ENCODE measurements at places on chromosomes 16 and 17.
A peak's percentile ranks its signal among the peaks of the same experiment; 100 is the strongest.

- DNase-seq, result no peak
These were observed 352.4 kb downstream of the C16orf95 start for GRCh38 chr16:86964796-86965241.

- DNase-seq, result peak; percentile 23
These were observed 2.8 kb downstream of the USP22 start for GRCh38 chr17:21039839-21040575.

- no peak for DNase-seq
These were observed 21.3 kb downstream of the ADGRG5 start for GRCh38 chr16:57563761-57564160.

DNA sequence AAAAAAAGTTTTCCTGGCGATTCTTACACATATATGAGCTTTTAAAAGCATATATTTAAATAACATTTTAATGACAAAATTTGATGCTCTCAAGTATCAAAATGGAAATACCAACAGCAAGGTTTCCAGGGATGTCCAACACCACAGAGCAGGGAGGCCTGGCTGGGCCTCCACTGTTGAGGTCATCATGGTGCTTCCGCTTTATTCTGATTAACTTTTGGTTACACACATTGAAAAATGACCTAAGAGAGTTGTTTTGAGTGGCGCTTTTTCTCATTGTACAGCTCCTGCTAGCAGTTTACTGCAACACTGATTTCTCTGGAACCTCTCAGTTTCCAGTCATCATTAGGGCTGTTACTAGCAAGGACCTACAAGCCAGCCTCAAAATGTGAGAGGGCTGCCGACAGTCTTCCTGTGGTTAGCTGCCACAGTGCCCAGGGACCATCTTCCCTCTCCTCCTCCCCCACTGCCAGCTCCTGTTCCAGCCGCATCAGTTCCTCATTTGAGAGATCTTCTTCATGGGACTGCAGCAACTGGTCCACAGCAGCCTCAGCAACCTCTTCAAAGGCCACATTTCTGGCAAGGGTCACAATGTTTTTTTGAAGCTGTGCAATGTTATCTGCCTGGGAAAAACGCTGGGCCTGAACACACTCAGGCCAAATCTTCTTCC lies 21.3 kb downstream of the DEF8 start:
- no peak for DNase-seq

- DNase-seq, result no peak
These were observed 137.6 kb downstream of the RBFOX3 start for GRCh38 chr17:79473111-79473875.

DNA sequence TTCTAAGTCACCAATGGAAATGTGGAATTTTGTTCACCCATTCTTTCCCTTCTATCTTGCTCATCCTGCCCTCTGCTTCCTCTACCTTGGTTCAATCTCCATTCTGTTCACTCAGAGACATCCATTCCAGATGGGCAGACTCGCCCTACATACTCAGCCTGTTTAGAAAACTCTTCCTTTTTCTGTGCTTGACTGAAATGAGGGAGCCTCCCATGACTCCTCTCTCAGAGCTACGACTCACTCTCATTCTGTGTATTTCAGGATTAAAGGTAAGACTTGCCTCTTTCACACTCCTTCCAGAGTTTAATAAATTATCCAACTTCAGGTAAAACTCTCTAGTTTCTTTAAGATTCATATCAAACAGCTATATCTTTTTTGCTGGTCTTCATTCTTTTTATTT lies 182.8 kb downstream of the HS3ST3A1 start:
- no peak for DNase-seq

DNA sequence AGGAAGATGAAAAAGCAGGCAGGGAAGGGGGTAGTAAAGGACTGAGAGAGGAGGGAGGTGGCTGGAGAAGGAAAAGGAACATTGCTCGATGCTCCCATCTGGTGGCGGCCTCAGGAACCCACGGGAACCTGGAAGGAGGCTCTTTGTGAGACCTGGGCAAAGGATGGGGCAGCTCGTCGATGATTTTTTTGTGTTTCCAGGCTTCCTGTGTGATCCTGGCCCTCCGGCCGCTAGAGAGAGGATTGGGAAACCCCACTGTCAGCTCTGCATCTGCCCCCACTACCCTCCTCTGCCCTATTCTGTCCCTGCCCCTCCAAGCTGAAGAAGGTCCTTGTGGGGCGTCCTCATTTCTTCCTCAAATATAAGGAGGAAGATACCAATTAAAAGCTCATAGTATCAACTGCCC lies 6.6 kb downstream of the WFIKKN2 start:
- DNase-seq, result peak; percentile 93

- DNase-seq, result no peak
These were observed 31.1 kb downstream of the CDH1 start for GRCh38 chr16:68768175-68768574.

GRCh38 chr17:2043785-2044184 lies 2.0 kb downstream of the OVCA2 start:
- peak; percentile 73 for DNase-seq

DNA sequence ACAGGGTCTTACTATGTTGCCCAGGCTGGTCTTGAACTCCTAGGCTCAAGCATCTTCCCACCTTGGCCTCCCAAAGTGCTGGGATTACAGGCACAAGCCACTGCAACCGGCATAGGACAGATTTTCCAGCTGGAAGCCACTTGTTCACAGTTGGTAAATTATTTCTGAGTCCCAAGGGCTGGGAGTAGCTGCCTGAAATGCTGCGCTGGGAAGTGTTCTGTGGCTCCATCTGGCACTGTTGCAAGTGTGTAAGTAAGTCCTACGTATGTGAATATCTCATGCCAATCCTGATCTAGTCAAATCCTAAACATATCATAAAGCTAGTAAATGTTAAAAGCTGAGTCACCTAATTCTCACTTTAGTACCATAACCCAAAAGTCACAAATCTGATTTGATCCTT lies 48.1 kb downstream of the YWHAE start:
- no peak for DNase-seq

- DNase-seq, result no peak
These were observed 93.1 kb downstream of the VAT1L start for GRCh38 chr16:77881355-77882030.

- DNase-seq, result no peak
These were observed 22.0 kb upstream of the USP10 start for GRCh38 chr16:84677849-84678248.

DNA sequence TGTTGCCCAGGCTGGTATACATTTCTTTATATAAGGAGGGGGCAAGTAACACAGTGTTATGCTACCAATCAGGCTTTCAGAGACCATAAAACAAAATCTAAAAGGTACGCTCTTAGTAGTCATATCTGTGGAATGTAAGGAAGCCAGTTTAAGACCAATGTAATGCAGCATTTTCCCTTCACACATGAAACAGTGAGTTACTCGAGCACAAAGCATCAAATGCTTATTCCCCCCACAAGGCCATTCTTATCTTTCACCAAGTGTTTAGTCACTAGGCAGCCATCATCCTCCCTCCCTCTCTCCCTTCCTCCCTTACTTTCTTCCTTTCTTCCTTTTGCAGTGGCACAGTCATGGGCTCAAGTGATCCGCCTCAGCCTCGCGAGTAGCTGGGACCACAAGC lies 12.8 kb downstream of the HMOX2 start:
- DNase-seq, result peak; percentile 78

- DNase-seq, result peak; percentile 61
These were observed 54.4 kb downstream of the TAOK1 start for GRCh38 chr17:29444589-29444988.

- no peak for DNase-seq
These were observed 405.5 kb downstream of the CPPED1 start for GRCh38 chr16:12398029-12398682.

DNA sequence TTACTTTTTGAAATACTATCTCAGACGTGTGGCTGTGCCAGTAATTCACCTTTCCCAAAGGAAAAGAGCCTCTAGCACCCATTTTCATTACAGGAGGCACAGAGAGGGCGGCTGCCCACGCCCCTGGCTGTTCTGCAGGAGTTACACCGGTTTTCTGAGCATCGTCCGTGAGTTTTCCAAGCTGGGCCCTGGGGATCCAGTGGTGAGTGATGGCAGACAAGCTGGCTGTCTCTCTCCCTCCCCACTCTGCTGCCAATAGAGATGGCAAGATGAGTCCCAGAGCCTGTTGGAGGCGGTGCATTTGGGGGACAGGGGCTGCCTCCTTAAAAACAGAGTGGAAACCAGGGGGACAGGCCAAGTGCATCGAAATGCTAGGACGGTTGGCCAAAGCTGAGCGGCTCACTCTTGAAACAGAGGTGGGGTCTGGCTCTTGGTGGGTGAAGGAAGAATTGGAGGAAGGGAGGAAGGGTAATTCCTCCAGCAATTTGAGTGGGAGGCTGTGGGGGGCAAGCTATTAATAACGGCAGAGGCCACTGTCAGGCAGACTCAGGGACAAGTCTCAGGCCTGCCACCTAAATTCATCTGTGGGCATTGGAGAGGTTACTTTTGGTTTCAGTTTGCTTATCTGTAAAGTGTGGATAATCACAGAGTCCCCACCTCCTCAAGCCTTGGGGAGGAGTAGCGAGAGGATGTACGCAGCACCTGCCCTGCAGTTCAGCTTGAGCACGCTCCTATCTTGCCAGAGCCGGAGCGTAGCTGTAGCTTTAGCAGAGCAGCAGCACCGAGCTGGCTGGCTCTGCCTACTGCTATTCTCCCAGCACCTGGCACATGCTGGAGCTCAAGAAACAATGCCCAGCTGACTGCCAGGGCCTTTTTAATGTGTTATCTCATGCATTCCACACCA lies 7.5 kb upstream of the NOS2 start:
- no peak for DNase-seq

GRCh38 chr16:29011112-29011511 lies 26.3 kb downstream of the LAT start:
- DNase-seq, result no peak

- no peak for DNase-seq
These were observed 611 bp downstream of the SMARCE1 start for GRCh38 chr17:40646791-40647623.

DNA sequence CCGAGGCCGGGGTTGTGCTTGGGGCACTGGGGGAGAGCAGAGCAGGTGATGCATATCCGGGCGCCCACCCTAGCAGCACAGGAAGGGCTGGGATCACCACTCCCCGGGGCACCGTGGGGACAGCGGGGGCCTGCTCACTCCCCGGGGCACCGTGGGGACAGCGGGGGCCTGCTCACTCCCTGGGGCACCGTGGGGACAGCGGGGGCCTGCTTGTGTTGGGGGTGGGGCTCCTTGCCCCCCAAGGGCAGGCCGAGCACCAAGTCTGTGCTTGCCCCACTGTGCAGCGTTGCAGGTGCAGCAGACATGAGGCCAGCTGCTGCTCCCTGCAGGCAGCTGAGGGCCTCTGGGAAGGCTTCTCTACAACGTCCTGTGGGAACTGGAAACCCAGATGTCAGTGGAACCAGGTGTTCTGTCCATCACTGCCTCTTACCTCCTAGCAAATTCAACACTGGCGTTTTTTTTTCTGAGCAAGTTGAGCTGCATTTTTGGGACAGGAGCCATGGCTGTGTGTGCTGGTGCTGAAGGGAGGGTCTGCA lies 25.0 kb upstream of the ZNF750 start:
- no peak for DNase-seq

GRCh38 chr16:8972843-8973586 lies 9.3 kb upstream of the USP7 start:
- peak; percentile 64 for DNase-seq

DNA sequence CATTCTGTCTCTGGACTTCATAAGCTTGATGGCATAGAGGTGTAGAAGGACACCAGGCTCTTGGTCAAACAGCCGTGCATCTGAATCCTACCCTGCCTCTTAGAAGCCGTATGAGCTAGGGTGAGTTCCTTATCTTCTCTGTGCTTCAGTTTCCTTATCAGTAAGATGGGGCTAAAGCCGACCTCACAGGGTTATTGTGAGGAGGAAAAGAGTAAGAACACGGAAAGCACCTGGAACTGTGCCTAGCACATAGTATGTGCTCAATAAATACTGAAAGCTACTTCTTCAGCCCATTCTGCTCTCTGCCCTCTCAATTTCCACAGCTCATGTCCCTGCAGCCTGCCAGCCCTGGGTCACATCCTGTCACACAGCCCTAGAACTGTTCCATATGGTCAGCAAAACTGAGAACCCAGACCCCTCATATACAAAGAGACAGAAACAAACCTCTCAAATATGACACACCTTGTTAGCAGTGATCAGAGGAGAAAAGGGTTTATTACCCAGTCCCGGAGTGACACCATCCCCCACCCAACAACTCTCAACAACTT lies 17.0 kb upstream of the UBTF start:
- DNase-seq, result no peak

DNA sequence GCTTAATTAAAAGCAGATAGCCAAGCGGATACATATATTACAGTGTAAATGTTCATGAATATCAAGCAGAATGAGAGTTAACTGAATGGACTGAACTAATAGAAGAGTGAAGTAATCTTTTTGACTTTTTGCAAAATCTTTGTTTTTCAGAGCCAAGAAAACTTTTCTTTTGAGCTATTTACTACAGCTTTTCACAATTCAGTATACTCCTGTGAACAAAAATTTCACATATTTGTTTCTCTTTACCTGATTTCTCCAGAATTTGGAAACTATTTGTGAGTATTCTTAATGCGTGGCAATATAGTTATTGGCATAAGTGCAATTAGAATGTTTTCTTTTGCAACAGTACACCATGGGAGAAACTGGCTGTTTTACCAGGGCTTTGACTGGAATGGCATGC lies 9.1 kb upstream of the DUXB start:
- DNase-seq, result no peak

- no peak for DNase-seq
These were observed 17.6 kb downstream of the EPOP start for GRCh38 chr17:38656959-38657823.

GRCh38 chr17:43445009-43445589 lies 38.7 kb upstream of the DHX8 start:
- no peak for DNase-seq

- no peak for DNase-seq
These were observed 7.8 kb upstream of the SLC38A10 start for GRCh38 chr17:81302861-81303333.
